ENCODE measurements at places on chromosomes 1 and 21.

- no peak for DNase-seq
Observed at GRCh38 chr1:175842550-175842949, 99.2 kb upstream of the TNR start.

GRCh38 chr1:36133484-36133883 lies 8.5 kb upstream of the COL8A2 start:
- DNase-seq = peak; percentile 94

DNA sequence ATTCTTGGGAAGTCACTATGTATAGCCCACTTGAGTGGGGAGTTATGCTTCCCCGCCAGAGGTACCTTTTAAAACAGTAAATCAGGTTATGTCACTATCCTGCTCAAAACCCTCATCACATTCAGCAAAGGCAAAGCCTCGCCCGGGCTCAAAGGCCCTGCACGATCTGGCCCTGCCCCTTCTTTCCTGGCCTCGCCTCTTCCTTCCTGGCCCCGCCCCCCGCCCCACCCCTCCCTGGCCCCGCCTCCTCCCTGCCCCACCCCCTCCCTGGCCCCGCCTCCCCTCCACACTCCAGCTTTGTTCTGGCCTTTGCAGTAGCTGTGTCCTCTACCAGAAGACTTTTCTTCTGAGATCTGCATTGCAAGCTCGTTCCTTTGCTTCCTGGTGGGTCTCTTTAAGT lies 6.6 kb downstream of the LDLRAD2 start:
- peak; percentile 51 for DNase-seq

- no peak for DNase-seq
Observed at GRCh38 chr1:6163191-6163972, 16.7 kb downstream of the CHD5 start.

GRCh38 chr1:239260842-239261241 lies 125.5 kb upstream of the CHRM3 start:
- DNase-seq = no peak

DNA sequence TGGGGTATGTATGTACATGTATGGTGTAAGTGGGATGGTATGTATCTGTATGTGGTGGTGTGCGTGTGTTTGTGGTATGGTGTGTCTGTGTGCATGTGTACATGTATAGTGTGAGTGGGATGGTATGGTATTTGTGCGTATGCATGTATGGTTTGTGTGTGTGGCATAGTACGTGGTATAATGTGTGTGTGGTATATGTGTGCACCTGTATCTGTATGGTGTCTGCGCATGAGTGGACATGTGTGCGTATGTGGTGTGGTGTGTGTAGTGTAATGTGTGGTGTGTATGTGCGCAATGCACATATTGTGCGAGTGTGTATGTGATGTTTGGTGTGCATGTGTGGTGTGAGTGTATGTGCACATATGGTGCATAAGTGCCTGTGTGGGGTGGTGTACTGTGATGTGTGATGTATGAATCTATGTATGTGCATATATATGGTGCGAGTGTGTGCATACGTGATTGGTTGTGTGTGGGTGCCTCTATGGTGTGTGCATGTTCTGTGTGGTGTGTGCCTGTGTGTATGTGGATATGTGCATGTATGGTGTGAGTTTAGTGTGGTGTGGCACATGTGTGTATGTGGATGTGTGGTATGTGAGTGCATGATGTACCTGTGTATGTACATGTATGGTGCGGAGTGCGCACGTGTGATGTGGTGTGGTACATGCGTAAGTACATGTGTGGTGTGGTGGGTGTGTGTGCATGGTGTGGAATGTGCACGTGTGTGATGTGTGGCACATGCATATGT lies 38.8 kb downstream of the WDR4 start:
- no peak for DNase-seq

DNA sequence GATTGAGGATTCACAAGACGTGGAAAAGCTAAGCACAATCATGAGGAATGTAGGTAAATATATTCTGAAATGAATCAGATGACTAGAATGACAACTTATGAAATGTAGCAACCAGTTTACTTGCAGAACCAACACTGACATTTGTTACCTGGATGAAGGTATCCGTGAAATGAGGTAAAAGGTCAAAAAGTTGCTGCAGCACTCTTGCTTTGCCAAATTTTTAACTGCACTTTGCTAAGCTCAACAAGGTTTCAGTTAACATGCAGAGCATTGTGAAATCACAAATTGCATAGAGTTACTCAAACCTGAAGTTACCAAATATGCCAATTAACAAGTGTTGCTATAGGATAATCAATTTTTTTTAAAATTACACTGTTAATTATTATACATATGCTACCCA lies 1280.1 kb downstream of the KCNT2 start:
- DNase-seq = no peak

DNA sequence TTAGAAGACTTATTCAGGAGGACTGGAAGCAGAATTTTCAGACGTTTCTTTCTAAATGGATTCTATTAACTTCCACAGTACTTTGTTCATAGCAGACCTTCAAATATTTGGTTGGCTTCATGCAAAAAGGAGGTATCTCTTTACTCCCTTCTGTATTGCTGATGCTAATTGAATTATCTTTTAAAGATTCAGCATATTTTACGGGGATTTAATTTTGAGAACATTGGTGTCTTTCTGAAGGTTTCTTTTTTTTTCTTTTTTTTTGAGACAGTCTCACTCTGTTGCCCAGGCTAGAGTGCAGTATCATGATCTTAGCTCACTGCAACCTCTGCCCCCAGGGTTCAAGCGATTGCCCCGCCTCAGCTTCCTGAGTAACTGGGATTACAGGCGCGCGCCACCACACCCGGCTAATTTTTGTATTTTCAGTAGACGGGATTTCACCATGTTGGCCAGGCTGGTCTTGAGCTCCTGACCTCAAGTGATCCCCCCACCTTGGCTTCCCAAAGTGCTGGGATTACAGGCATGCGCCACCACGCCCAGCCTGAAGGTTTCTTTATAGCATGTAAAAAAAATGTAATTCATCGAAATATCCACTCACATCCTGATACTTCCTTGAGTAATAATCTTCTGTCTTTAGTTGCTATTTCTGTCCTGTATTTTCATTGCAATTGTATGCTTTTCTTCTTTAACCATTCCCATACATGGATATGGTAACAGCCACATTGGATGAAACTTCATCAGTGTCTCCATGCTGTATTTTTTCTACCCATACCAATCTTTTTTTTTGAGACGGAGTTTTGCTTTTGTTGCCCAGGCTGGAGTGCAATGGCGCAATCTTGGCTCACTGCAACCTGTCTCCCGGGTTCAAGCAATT lies 14.5 kb downstream of the CNST start:
- no peak for DNase-seq

GRCh38 chr1:81802707-81803430 lies 2.1 kb downstream of the ADGRL2 start:
- DNase-seq = no peak

GRCh38 chr1:244173769-244174168 lies 122.7 kb downstream of the ZBTB18 start:
- DNase-seq = no peak

DNA sequence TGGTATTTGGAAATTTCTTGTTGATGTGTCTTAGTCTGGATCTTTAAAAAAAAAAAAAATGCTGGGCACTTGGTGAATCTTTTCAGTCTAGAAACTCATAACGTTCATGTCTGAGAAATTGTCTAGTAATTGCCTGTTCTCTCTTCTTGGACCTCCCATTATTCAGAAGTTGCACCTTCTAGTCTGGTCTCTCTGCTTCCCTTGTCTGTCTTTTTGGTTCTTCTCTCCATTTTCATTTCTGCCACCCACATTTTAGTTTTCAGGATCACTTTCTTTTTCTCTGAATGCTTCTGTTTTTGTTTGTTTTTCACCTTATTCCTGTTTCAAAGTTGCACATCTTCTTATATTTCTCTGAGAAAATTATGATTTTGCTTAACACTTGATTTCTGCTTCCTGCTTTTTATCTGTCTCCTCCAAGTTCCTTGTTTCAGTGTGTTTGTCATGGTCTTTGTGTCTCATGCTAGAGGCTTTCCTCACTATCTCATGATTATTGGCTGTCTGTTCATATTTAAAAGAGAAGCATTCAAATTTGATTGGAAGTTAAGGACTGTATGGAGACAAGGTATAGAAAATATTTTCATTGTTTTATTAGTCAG lies 21.3 kb downstream of the BACE2 start:
- DNase-seq = no peak

- DNase-seq = no peak
Observed at GRCh38 chr1:26945728-26946127, 14.5 kb downstream of the KDF1 start.

GRCh38 chr1:83929184-83929583 lies 69.7 kb downstream of the TTLL7 start:
- no peak for DNase-seq

GRCh38 chr1:151855933-151856332 lies 2.4 kb upstream of the THEM5 start:
- DNase-seq = no peak

DNA sequence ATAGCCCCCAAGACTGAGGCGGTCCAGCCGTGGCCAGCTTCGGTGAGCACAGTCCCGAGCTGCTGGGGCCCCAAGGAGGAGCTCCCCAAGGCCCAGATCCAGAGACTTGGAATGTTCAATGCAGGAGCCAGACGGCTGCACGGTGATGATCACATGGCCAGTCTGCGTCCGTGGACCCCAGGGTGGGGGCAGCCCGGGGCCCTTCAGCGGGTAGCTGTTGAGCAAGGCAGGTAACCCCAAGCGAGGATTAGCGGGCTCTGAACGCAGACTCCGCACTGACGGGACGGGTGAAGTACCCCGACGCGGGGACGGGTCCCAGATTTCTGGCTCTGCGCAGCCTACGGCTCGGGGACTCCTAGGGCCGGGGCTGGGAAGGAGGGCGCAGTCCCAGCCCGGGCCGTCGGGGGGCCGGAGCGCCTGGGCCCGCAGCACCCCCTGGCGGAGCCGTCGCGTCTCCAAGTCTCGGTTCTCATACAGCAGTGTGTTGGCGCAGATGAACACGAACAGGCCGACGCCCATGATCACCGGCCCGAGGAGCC lies 2.7 kb downstream of the TMEM200B start:
- no peak for DNase-seq

DNA sequence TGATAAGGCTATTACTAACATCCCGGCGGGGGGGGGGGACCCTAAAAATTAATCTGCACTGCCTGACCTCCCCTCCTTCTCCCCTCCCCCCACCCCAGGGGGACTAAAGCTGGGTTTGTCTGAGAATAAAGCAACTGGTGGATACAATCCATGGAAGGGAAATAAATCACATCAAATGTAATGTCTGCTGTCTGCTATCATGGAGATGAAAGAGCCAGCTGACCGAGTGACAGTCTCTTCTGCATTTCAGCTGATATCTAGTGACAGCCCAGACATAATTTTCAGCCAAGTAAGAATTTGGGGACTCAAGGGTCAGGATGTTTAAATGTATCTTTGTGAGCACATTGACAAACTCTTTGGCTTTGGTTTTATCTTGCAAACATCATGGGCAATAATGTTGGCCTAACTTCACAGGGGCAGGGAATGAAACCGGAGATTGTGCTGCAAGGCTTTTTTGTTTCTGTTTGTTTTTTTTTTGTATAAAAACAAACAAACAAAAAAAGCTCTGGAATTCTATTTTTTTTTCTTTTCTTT lies 44.7 kb downstream of the HTR6 start:
- DNase-seq = no peak

DNA sequence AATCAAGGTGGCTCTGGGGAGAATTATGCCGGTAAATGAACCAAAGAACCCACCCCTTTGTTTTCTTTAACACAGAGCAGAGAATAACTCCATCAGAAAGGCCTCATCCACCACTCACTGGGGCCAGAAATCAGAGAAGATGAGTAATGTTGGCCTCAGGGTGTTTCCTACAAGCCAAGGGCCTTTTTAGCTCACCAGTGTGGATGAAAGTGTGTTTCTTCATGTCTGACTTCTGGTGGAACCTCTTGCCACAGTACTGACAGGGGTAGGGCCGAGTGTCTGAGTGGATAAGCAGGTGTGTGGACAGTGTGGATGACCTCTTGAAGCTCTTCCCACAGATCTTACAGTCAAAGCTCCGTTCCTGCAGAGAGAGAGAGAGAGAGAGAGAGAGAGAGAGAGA lies 8.3 kb downstream of the GFI1 start:
- no peak for DNase-seq

GRCh38 chr21:42019101-42019605 lies 9.0 kb upstream of the ZBTB21 start:
- DNase-seq = no peak

DNA sequence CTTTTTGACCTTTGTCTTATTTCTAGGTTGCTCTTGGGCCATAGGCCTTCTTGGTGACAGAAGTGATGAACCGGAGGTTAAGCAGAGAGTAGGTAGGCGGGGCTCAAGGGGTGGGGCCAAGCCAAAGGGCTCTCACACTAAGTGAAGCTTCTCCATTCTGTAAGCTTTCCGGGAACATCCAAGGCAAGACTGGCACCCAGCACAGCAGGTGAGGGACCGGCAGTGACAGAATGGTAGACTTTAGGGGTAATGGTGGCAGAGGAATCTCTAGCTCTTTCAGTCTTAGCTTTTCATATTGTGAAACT lies at the start of gene TNFAIP8L2:
Gene TNFAIP8L2 (plus strand): TSS at position 135 of the 305 bp plus-strand sequence. CDS start 2,049 bp downstream, outside the sequence.
- DNase-seq = no peak

- no peak for DNase-seq
Observed at GRCh38 chr21:25845729-25846256, 111.0 kb downstream of the GABPA start.

DNA sequence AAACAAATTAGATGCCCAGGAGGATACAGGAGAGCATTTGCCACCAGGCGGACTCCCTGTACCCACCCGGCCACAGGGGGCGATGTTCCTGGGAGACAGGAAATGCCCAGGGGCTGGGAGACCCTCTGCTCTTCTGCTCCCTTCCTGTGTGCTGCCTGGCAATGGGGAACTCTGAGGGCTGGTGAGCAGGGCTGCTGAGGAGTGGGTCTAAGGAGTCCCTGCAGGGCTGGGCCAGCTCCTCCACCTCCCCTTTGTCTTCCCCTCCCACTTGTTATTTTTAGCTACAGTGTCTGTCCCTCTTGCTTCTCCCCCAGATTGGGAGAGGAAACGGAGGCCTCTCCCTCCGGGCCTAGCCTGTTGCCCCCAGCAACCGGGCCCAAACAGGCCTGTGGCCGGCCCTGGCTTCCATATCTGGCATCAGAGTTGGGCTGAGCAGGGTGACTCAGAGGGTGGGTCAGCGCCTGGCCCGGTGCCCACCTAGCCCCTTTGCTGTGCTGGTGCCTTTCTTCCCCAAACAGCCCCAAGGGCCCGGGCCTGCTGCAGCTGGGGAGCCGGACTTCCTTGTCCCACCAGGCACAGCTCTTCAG lies 11.6 kb downstream of the LMNA start:
- DNase-seq = peak; percentile 84

GRCh38 chr1:94121411-94121821 lies 468 bp upstream of the ABCA4 start:
- DNase-seq = no peak

GRCh38 chr1:3461934-3462275 lies 7.4 kb downstream of the ARHGEF16 start:
- no peak for DNase-seq

Data from H54 (cell line).